GOT3 (cell line): ENCODE measurements at places on chromosomes 12 and 14.

DNA sequence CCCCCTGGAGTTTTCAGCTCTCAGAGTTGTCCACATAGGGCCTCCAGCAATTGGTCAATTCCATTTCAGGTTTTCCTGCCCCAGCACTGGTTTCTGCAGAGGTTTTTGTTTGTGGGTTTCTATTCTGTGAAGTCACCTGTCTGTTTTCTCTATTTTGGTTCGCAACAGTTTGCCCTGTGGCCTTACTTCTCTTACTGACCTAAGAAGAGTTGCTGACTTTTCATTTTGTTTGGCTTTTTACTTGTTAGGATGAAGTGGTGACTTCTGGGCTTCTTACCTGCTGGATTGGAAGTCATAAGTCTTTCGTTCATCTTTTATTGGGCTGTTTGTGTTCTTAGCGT is 196.4 kb upstream of the PARP11 start:
- no peak for DNase-seq

DNA sequence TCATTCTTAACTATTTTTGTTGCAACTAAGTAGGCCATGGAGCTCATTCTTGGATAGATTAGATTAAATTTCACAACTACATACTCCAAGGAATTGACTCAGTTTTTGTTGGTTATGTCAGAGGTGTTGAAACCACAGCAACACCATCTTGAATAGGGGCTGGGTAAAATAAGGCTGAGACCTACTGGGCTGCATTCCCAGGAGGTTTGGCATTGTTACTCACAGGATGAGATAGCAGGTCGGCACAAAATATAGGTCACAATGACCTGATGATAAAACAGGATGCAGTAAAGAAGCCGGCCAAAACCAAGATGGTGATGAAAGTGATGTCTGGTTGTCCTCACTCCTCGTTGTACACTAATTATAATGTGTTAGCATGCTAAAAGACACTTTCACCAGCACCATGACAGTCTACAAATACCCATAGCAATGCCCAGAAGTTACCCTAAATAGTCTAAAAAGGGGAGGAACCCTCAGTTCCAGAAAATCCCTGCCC is 20.9 kb downstream of the DMAC2L start:
- DNase-seq, result peak; percentile 1

DNA sequence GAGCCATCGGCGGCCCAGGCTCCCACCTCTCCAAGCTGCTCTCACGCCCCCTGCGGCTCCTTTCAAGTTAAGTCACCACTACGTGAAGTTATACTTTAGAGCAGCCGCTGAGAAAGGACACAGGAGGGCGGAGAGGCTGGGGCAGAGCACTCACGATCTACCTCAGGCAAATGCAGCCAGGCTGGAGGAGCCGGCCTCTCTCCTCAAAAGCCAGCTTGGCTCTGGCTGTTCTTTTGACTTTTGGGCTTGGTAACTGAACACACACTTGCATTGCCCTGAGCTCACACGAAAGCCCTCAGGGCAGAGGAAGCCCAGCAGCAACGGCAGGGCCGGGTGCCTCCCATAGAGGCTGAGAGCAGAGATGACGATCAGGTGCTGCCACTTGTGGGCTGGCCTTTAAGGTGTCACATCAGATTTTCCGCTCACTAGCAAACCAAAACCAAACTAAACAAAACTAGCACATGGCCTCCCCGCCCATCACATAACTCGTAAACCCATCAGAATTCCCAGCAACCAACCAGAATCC is 75.2 kb downstream of the PITPNM2 start:
- DNase-seq, result no peak

GRCh38 chr12:57607958-57608663 is 3.1 kb upstream of the ARHGEF25 start:
- no peak for DNase-seq

DNA sequence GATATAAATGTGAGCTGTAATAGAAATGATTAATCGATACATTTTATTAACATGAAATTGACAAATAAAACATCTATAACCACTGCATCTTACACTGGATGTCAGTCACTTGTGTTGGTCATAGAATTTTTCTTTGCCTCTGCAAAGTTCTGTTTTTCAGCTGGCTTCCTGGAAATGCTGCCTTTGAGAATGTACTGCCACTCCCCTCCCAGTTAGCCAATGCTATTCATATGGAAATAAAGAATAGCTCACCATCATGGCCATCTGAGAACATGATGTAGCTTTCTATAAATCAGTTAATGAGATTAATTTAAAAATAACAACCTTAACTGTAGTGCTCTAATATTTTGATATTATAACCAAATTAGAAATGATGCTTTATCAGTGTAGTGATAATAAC is 41.1 kb downstream of the SLCO1B1 start:
- DNase-seq, result no peak

DNA sequence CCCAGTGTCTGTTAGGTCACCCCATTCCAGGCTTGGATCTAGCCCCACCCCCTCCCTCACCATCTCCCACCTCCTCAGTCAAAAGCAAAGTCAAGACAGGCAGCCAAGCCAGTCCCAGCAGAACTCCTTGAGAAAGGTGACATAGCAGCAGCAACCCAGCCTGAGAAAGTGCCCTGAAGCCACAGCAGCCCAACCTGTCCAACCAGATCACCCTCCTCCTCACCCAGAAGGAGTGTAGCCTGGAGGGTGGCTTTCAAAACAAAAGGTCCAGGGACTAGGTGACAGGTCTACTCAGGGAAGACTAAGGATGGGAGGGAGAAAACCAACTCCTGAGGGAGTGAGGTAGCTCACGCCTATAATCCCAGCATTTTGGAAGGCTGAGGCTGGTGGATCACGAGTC is 5.2 kb downstream of the RAB15 start:
- DNase-seq, result no peak

DNA sequence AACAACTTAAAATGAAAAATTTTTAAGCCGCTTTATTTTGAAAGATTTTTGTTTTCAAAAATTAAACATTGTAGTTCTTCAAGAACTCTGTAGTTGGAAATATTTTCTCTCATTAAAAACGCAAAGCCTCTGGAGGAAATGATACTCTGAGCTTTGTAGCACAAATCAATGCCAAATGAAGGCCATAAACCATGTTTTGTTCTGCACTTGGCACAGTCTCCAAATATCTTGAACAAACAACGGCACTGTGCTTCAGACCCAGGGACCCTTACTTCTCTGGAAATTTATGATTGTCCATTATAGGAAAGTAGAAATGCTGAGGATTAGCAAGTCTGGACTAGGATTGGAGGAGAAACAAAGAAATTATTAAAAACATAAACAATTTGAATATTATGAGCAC is 160.8 kb upstream of the BMP4 start:
- DNase-seq, result no peak

DNA sequence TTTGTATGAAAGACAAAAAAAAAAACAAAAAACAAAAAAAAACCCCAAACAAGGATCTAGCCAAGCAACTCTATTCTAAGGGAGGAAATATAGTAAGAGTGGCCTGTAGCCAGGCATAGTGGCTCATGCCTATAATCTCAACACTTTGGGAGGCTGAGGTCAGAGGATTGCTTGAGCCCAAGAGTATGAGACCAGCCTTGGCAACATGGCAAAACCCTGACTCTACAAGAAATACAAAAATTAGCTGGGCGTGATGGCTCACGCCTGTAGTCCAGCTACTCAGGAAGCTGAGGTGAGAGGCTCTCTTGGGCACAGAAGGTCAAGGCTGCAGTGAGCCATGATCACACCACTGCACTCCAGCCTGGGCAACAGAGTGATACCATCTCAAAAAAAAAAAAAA is 47.9 kb downstream of the TMEM117 start:
- no peak for DNase-seq

GRCh38 chr12:1250641-1251040 is 259.6 kb downstream of the ERC1 start:
- DNase-seq, result no peak

- DNase-seq, result no peak
Observed at GRCh38 chr12:110203546-110203945, 77.5 kb upstream of the ATP2A2 start.

GRCh38 chr12:1346126-1346525 is 248.3 kb downstream of the FBXL14 start:
- no peak for DNase-seq

GRCh38 chr14:22159957-22160356 is 429.1 kb downstream of the DAD1 start:
- no peak for DNase-seq

DNA sequence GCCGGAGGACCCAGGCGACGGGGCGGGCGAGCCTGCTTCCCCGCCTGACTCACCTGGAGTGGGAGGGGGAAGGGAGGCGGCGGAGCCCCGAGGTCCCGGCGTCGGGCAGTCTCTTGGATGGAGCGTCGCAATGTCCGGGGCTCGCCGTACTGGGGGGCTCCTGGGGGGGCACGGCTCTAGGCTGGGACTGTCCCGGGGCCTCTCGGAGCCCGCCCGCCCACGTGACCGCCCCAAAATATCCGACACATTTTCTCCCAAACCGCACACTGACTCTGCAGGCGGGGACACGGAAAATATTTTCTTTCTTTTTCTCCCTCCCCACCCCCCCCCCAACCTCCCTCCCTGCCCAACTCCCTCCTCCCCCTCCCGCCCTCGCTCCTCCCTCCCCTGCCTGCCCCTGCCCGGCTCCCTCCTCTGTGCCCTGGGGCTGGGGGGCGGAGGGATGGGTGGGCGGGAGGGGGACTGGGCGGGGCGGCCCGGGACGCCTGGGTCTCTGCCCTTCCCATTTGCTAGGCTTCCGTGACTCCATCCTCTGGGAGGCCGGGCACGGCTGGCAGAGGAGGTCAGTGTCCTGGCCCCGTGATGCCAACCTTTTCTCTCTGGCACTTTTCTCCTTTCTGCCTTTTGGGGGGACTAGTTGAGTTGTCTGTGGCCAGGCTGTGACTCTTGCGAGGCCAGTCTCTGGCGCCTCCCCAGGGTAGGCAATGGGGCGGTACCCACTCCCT is at the start of gene RARG:
TSS of gene RARG (minus strand) at position 289 of the 725 bp plus-strand sequence. CDS start 4,664 bp downstream, outside the sequence.
- peak; percentile 38 for DNase-seq

GRCh38 chr12:122935318-122935717 is 30.9 kb downstream of the ABCB9 start:
- no peak for DNase-seq

DNA sequence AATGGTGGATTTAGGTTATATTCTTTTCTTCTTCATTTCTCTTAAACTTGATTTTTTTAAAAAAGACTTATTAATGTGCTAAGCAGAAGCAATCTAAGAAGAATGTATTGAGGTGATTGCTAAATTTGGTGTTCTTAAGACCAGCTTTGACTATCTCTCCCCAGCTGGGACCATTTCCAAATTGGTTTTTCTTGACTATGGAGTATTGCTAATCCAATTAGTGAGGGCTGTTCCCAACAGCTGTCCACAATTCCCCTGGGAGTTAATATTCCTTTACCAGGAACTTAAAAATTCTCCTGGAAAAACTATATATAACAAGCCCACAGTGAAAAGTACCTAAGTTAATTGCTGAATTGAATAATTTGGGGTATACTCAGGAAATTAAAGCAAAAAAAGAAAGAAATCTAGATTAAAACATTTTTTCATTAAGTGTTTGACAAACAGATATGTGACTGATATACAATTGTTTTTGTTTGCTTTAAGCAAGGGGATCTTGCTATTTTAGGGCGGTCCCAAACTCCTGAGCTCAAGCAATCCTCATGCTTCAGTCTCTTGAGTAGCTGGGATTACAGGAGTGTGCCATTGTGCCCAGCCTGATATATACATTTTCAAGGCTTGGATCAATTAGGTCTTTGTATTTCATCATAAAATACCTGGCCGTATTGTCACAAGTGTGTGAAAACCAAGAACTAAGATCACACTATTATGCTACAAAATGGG is 105.0 kb downstream of the FAR2 start:
- DNase-seq, result no peak

DNA sequence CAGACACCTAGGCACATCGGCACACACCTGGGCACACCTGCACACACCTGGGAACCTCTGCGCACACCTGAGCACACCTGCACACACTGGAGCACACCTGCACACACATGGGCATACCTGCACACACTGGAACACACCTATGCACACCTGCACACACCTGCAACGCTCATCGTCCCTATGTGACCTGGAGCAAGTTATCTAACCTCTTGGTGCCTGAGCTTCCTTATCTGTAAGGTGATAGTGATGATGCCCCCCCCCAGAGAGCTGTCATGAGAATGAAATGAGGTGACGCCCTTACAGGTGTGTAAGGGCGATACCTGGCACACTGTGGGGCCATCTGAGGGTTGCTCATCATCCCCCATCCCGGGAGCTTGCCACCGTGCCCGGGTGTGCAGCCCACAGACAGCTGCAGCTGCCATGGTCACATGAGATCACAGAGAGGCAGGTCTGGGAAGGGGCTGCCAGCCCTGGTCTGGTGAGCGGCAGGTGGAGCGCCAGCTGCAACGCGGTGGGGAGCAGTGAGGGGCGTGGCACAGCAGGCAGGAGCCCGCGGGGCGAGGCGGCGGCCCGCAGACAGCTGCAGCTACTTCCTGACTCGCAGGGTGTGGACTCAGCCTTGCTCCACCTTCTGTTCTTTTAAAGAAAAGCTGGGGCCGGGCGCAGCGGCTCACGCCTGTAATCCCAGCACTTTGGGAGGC is 59.9 kb upstream of the FBRSL1 start:
- DNase-seq, result no peak

DNA sequence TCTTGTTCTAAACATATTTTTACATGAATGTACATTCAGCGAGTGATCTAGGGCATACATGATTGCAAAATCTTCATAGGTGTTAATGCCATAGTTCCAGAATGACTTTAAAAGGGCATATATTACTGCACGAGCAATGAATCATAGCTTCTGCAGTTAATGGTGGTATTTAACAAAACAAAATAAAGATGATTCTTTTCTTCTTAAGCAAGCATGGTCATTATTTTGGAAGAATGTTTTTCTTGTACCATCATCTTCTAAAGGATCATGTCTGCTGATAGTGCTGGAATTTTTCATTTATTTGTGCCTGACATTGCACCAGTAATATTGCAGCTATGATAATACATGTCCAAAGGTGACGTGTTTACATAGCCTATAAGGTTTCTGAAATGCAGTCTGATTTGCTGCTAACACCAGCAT is 388.6 kb downstream of the CCDC91 start:
- no peak for DNase-seq

DNA sequence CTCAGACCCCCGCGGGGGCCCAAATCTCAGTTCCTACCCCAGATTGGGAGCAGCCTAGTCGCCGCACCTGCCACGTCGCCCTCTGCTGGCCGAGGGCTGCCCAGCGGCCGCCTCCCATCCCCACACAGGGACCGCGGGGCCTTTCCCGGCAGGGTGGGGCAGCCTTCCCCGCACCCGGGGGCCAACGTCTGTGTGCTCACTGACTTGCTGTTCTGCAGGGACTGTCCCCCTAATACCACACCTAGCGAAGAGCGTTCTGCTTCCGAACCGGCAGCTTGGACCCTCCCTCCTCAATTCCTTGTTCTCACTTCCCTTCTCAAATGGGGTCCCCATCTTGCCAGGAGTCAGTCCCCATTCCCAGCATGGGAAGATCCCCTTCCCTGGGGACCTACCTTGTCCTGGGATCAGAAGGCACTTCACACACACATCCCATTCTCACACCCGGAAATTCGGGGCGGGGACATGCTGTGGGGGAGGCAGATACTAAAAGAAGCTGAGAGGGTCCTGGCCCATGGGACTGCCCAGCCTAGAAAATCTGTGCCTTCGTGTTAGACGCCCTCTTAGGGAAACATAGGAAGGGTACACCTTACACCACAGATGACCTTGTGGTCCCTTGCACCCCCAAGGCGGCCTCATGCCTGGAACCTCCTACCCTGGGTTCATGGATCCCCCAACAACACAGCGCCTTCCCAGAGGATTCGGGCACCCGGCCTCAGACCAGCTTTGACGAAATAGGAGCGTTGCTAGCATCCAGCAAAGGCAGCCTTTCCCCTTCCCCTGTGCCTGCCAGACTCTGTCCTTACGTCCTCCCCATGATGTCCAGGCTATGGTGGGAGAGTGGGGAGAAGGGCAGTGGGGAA is 16.4 kb downstream of the ACVRL1 start:
- DNase-seq, result no peak

- no peak for DNase-seq
Observed at GRCh38 chr12:85182699-85183098, 97.3 kb upstream of the ALX1 start.
